Activated T-helper 1 cell treated with anti-CD3 and anti-CD28 coated beads, Interleukin-2, amount 50 U/mL, for 16 hours (primary cell): ENCODE measurements at places on chromosomes 5 and 9.

DNA sequence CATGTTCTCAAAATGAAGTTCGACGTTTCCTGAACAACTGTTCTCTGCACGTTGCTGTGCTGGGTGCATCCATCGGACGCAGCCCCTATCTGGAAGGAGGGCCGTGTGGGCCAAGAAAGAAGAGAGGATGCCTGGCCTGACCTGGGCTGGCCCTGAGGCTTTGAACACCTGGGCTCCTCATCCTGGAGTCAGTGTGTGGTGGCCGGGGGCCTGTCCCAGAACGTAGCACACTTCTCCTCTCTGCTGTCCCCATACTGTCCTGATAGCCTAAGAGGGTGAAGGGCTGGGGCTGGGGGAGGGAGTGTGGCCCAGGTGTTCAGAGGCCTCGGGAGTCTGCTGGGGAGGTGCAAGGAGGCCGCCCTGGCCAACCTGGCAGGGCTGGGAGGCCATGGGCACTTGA lies 21.5 kb downstream of the COL5A1 start:
- DNase-seq, result no peak

GRCh38 chr9:92636627-92637026 lies 33.3 kb downstream of the IPPK start:
- DNase-seq, result no peak

- no peak for DNase-seq
These were observed 3.0 kb upstream of the CDX1 start for GRCh38 chr5:150163547-150164059.

- no peak for DNase-seq
These were observed 295.9 kb downstream of the ARHGAP26 start for GRCh38 chr5:143065996-143066522.

- DNase-seq, result peak; percentile 89
These were observed at the start of gene INIP for GRCh38 chr9:112717661-112718331. TSS of gene INIP (minus strand) at chr9:112718117. CDS start at chr9:112716485, 1,632 bp downstream.

DNA sequence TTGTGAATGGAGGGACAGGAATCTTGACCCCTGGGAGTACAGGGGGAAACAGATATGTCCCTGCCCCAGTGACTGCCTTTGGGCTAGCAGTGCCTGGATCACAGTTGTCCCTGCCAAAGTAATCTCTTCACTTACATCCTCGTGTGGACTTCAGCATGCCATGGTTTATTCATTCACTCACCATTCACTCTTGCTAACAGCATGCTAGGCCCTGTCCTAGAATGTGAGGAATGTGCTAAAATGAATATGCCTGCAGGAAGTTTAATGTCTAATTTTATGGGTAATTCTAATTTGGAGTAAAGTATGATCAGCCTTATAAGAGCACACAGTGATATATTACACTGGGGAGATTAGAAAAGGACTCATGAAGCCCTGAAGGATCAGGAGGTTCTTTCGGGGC lies 63.0 kb downstream of the FAT2 start:
- no peak for DNase-seq

- no peak for DNase-seq
These were observed 280.4 kb downstream of the CDH9 start for GRCh38 chr5:26757941-26758340.

- no peak for DNase-seq
These were observed 55.7 kb upstream of the MAP3K1 start for GRCh38 chr5:56759521-56760216.

GRCh38 chr9:101925498-101925897 lies 187.1 kb upstream of the GRIN3A start:
- no peak for DNase-seq

DNA sequence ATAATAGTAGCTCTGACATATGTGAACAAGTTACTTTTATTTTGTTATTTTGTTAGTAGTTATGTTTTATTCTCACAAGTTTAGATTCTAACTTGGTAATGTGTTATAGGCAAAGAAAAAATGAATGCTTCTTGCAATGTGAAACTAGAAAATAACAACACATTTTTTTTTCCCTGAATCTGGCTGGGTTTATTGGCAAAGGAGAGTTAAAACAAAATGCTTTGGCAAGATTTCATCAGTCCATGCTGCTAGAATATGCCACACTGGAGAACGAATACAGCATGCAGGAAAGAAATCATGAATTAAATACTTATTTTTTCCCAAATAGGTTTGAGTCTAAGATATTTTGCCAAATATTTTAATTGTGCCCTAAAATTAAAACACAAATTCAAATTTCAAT lies 1048.1 kb upstream of the ACO1 start:
- no peak for DNase-seq

- peak; percentile 5 for DNase-seq
These were observed 17.6 kb upstream of the UBE2D2 start for GRCh38 chr5:139543423-139543991.

DNA sequence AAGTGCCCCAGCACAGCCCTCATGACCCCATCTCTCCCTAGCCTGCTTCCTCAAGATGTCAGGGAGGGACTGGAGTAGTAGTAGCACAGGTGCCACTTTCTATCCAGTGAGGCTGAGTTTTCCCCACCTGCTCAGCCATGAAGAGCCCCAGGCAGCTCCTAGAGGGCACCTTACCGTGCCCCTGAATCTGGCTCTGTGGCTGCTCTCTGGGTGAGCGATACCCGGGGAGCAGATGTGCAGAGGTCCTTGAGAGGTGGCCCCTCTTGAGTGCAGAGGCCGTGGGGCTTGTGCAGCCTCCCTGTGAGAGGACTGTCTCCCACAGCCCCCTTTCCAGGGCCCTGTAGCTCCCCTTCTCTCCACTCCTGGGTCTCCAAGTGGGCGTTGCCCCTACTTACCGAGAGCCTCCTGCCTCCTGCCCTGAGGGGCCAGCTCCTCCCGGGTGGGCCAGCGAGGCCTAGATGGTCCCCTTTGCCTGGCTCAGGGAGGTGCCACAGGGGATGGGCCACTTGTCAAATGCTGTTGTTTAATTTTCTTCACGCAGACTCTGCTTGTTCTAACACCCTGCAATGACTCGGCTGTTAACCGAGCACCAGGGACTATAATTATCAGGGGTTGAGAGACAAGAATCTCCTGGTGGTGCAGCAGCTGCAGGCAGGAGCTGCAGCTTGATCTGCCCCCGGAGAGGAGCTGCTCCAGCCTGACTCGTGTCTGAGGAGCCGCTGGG lies 29.6 kb upstream of the PITX1 start:
- DNase-seq, result no peak

GRCh38 chr5:139451878-139452660 lies 10.5 kb downstream of the ECSCR start:
- DNase-seq, result no peak

DNA sequence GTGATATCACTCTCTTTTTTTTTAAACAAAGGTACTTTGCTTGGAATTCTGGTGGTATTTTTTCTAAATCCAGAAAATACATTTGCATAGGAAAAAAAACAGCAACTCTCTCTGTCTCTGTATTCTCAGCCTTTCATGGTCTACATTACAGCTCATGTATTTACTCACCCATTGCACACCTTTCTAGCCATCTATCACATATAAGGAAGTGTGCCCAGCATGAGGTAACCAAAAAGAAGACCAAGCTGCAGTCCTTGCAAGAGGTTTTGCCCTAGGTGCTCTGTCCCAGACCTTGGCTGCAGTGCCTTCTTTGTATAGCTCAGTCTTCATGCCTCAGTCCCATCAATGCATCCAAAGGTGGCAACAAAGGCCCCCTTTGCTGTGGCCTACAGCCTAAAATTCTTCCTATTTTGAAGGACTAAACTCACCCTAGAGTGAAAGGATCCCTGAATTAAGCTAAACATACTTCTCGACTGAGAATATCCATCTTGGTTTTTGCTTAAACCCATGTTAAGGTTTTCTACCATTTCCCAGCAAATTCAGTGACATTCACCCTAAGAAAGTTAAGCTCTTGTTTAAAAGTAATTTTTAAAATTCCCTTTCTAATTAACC lies 446.4 kb downstream of the KIF4B start:
- no peak for DNase-seq

GRCh38 chr5:41246376-41246775 lies 33.0 kb upstream of the C6 start:
- DNase-seq, result no peak

DNA sequence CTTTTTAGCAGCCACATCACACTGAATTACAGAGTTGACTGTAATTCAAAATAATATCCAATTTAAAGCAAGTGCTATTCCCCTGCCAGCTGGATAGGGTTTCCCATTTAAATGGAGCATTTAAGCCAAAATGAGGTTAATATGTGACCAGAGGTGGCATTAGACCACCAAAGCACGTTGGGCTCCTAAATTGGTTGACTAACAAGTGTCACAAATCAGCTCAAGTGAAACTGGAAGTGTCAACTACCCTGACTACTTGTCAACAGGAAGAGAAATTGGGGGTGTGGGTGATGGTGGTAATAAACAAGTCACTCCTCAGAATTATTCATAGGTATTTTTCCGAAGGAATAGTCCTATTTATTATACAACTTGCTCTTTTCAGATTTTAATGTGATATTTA lies 609.6 kb upstream of the TLE4 start:
- no peak for DNase-seq

DNA sequence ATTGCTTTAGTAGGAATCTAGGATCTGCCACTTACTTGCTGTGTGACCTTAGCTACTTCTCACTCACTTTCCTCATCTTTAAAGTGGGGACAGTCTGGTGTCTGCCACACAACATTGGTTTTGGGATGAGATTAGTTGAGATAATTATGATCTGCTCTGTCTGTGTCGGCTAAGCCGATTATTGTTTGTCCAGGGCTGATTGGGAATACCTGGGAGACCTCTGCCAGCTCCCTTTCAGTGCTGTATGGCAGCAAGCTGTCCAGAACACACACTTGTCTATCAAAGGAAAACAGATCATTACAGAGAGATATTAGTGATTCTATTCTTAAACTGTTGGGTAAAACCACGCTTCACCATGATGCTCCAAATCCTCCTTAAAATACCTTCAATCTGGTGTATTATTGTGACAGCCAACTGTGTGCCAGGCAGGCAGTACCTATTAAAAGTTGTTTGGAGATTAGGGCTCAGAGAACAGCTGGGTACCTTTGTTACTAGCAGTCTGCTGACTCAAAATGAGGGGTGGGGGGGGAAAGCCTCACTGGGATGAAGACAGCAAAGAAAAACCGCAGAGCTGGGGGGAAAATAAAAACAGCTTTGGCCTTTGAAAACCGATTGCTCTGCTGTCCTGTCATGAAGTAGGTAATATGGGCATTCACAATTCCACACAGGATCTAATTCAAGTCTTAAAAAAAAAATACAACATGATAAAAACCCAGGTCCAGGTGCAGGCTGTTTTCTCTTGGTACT lies 458.4 kb upstream of the C9orf72 start:
- no peak for DNase-seq

GRCh38 chr5:118678746-118679145 lies 309.6 kb downstream of the DTWD2 start:
- no peak for DNase-seq

DNA sequence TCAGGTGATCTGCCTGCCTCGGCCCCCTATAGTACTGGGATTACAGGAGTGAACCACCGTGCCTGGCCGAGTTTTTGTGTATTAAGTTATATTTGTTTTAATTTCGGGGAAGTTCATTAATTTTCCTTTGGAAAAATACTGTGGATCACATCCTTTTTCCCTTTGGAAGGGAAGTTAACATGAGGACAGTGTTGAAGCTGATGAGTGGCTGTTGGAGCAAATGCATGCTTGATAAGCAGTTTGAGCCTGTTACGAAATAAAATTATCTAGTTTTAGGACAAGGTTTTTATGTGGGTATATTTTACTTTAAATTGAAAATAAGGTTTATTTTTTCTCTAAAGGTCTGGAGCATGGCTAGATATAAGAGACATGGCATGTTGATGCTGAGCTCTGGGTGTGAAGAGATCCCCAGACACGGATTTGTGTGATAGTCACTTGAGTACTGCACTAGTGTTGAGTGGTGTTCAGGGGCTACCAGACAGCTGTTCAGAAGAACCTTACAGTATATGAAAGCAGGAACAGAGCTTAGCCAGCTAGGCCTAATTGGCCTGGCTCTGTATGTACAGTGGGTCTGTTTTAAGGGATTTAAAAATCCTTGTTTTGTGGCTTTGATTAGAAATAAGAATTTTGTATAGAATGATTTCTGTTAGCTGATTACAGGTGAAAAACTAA lies 17.4 kb downstream of the LMNB1 start:
- DNase-seq, result no peak

GRCh38 chr9:12935714-12936113 lies 160.9 kb downstream of the LURAP1L start:
- DNase-seq, result no peak

DNA sequence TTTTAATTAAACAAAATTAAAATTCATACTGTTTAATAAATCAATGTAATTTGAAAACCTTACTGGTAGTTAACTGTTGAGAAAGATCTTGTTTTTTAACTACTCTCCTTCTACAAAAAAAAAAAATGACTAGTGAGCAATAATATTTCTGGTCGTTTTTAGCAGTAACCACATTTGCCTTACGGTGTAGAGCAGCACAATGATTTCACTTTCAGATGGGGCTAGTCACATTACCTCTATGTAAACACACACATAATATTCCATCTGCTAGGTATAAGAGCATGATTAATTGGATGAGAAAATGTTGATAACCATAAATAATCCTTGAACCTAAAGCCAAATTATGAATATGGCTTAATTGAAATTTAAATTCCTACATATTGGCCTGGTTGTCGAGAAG lies 198.1 kb downstream of the CHSY3 start:
- DNase-seq, result no peak

DNA sequence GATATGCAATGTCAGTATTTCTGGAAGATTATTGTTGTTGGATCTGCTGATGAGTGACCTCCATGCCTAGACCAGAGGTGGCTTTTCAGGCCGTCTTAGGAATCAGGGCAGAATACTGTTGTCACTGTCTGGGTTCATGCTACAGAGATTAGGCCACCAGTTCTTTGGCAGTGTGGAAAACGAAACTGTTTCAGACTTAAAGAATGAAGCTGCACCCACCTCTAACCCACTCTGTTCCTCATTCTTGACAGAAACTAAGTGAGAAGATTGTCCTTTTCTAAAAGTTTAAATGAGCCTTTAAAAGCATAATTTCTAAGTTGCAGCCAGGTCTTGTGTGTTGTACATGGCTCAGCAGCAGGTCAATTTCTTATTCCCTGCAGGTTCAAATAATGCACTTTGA lies 444.3 kb downstream of the ENC1 start:
- DNase-seq, result no peak

DNA sequence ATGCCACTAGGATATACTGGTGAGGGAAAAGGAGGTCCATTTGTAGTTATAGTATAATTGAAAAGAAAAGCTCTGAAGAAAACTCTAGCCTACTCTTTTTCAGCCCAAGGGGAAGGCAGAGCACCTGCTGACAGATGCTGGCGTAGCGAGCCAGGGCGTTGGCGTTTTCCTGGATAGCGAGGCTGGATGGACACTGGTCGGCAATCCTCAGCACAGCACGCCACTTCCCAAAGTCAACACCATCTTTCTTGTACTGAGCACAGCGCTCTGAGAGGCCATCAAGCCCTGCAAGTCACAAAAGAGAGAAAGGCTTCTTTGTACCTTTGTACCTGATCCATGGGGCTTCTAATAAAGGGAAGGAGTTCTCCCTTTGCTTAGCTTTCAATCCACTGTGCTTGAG lies 8.2 kb downstream of the ALDOB start:
- DNase-seq, result no peak
